ENCODE measurements at places on chromosomes 11 and 22.

- DNase-seq, result no peak
Observed at GRCh38 chr11:87036756-87037449, 831 bp upstream of the TMEM135 start.

- DNase-seq, result no peak
Observed at GRCh38 chr11:100545970-100546369, 141.1 kb upstream of the ARHGAP42 start.

DNA sequence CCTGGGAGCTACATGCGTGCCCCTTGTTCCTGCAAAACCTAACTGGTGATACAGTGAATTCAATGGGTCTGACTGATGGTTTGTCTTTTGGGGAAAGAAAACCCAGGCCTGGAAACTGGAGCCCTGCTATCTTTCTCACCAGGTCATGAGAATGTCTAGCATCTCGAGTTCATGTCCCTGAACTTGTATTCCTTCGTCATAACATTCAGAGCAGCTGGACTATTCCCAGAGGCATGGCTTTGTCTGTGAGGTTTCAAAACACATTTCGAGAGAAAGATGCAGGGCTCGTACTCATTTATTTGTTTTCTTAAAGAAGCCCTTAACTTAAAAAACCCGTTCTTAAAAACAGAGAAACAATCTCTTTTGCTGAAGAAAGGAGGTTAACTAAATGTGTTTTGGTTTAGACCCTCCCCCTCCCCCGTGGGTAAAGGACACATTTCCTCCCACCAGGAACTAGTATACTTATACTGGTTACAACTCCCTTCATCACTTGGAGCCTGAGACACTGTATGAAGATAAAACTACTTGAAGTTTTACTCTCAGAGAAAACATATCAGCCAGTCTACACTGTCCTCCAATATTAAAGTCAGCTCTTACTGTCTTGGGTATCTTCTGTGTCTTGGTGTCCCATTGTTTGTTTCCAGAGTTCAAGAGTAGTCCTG lies 43.2 kb downstream of the ME3 start:
- DNase-seq, result no peak

GRCh38 chr11:199782-200181 lies 6.9 kb downstream of the SCGB1C1 start:
- no peak for DNase-seq

- DNase-seq, result no peak
Observed at GRCh38 chr22:43885786-43886185, 6.0 kb downstream of the PNPLA5 start.

- DNase-seq, result no peak
Observed at GRCh38 chr22:49738006-49738405, 89.7 kb downstream of the BRD1 start.

GRCh38 chr22:48588878-48589450 lies 1238.7 kb downstream of the BRD1 start:
- DNase-seq, result no peak

DNA sequence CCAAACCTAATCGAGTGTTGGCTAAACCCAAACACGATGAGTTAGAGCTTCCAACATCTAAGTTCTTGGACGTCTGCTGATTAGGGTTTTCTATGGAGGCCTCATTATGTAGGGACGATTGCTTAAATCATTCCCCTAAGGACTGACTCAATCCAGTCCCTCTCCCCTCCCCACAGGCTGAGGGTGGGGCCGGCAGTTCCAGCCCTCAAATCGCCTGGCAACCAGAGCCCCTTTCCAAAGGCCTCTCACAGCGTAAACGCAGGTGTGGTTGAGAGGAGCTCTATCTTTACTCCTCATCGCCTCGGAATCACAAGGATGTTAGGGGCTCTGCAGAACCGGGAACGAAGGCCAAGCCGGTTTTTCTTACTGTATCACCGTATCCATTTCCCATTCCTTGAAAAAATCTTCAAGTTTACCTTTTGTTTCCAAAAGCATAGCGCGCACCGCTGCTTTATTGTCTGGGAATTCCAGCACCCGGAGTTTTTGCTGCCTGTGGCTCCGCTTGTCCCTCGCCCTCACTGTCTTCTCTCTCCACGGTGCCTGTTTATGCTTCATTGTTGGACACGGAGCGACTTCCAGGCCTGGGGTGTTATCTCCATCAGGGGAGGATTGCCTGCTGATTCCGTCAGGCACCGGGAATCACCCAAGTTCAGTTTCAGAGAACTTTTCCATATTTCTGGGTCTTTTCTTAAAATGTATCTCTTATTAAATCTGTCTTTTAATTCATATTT lies 13.8 kb upstream of the IFITM3 start:
- no peak for DNase-seq

DNA sequence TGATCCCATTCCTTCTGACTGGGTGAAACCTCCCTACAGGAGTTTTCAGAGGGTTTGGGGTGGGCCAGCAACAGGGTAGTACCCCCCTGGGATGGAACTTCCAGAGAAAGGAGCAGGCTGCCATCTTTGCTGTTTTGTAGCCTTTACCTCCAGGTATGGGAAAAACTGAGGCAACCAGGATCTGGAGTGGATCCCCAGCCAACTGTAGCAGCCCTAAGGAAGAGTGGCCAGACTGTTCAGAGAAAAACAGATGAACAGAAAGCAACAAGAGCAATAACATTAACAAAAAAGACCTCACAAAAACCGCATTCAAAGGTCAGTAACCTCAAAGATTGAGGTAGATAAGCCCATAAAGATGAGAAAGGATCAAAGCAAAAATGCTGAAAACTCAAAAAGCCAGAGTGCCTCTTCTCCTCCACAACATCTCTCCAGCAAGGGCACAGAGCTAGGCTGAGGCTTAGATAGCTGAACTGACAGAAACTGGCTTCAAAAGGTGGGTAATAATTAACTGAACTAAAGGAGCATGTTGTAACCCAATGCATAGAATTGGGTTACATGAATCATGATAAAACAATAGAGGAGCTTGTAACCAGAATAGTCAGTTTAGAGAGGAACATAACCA lies 1288.6 kb upstream of the CNTN5 start:
- DNase-seq, result no peak

GRCh38 chr11:44813401-44813800 lies 86.6 kb downstream of the TSPAN18 start:
- DNase-seq, result no peak

- DNase-seq, result no peak
Observed at GRCh38 chr11:69348414-69349235, 54.7 kb downstream of the MYEOV start.

DNA sequence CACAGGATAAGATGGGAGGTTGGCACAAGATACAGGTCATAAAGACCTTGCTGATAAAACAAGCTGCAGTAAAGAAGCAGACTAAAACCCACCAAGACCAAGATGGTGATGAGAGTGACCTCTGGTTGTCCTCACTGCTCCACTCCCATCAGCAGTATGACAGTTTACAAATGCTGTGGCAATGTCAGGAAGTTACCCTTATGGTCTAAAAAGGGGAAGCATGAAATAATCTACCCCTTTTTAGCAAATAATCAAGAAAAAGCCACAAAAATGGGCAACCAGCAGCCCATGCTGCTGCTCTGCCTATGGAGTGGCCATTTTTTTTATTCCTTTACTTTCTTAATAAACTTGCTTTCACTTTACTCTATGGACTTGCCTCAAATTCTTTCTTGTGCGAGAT lies 8.7 kb upstream of the PIWIL4 start:
- DNase-seq, result no peak

- no peak for DNase-seq
Observed at GRCh38 chr11:6096417-6096816, 11.1 kb upstream of the OR56B4 start.

DNA sequence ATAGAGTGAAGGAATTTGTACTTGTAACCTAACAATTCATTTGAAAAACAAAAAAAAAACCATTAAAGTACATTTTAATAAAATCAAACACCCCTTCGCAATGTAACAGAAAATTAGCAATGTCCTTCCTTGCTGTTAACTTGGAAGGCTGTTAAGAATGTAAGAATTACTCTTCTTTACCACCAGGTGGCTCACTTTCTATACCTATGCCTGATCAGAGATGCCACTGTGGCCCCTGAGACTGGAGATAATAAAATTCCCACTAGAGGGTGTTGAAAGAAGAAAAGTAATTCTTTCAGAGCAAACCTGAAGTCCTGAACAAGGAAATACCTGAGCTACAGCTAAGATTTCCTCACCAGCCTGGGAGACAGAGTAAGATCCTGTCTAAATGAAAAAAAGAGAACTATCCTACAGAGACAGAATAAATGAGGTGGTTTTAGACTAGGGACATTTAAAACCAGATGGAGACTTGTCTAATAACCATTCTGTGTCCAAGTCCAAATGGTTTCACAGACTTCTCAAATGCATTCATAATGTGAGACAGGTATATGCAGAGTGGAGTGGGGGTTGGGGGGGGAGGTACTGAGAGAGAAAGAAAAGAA lies 1089.3 kb downstream of the FAM181B start:
- no peak for DNase-seq

DNA sequence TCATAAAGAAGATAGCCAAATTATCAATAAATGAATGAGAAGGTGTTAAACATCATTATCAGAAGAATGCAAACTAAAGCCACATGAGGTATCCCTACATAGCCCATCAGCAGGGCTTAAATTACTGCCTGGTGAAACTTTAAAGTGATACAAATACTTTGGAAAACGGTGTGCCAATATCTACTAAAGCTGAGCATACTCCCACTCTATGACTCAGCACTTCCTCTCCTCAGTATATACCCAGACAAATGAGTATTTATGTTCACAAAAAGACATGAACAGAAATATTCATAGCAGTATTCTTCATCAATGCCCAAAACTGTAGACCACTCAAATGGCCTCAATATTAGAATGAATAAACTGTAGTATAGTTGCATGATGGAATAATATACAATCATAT lies 284.6 kb upstream of the ZC3H12C start:
- no peak for DNase-seq

- no peak for DNase-seq
Observed at GRCh38 chr11:104784684-104785460, 113.4 kb downstream of the CASP12 start.

DNA sequence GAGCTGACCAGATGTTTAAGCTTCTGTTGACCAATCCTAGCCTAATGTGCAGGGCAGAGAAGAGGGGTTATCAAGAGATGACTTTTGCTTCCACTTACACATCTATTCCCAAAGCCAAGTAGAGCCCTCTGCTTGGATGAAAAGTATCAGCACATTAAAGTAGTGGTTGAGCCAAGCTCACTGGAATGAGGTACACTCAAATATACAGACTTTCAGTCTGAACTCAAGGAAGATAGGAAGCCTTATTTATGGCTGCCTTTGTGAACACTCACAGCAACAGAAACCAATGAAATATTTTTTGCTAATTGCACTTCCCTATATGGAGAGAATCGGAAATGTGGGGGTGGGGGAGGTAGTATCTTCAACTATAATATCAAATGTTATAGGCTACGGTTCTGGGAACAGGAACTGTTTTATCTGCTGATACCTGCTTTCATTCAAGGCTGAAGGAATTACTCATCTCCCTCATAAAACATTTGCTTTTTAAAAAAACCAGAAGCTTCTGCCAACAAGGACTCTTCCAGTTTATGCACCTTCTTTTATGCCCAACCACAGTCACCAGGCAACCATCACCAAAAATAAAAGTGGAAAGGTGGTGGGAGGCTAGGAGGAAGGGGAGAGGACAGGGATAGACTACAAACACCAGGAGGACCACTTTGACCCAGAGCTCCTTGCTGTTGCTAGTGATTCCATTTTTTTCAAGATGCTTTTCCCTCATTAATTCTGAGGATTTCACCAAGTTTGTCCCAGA lies 91.2 kb downstream of the CLPB start:
- no peak for DNase-seq

DNA sequence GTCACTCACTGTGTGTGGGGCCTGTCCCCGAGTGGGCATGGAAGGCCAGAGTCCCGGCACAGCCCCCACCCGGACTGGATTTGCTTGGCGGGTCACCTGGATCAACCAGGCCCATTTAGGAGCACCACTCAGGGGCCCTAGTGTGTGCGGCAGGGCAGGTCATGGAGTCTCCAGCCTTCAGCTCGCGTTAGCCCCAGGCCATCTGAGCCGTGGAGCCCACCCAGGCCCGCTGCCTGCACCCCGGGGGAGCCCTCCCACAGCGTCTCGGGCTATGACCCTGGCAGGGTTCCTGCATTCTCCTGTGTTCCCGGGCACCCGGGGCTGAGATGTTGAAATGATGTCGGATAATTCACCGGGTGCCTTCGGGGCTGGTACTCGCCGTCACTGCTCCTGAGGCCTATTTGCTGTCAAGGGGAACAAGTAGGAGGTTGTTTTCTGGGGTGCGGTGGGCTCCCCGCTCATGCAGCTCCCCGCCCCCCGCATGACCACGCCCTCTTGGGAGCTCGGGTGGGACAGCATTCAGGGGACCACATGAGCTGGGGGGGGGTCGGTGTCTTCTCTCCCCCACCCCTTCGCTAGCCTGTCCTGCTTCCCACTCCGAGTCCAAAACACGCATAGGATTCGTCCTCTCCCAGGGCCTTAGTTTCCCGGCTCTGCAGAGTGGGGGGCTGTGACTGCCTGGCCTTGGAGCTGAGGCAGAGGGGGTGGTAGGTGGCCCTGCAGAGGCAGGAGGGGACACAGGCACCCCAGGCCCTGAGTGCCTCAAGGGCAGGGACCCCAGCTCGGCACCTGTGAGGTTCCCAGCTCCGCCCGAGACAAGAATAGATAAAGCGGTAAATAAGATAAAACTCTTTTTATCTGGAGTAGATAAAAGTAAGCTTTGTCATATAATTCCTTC lies 77.2 kb downstream of the KCNQ1 start:
- no peak for DNase-seq

GRCh38 chr11:17651061-17651460 lies 68.3 kb upstream of the MYOD1 start:
- no peak for DNase-seq

Data from effector CD4-positive, alpha-beta T cell (primary cell).